Esophagus muscularis mucosa (tissue), 4 donors: ENCODE measurements at places on chromosomes 12 and 14. TPM values are rescaled to one million over a fixed set of nuclear protein-coding genes. Genes with fewer than 3 reads are reported as not detected.

The PLEKHA5 gene
- total RNA-seq, result 65.1 TPM

The ALDH2 gene
- total RNA-seq, result 195 TPM

The C14orf180 gene
- total RNA-seq, result not detected

The MYL6B gene
- total RNA-seq, result 28.5 TPM

The PALS1 gene
- 21.6 TPM for total RNA-seq

The KRT74 gene
- total RNA-seq, result not detected

The SERPINA10 gene
- total RNA-seq, result not detected

The PMCH gene
- total RNA-seq, result not detected

The DHH gene
- total RNA-seq, result 0.66 TPM

The TC2N gene
- total RNA-seq, result 17.8 TPM

The SLC38A4 gene
- 0.17 TPM for total RNA-seq

The TSHR gene
- not detected for total RNA-seq

The POTEG gene
- not detected for total RNA-seq

The ADCY6 gene
- 35.5 TPM for total RNA-seq

The ENTPD5 gene
- total RNA-seq, result 6.3 TPM

The STAB2 gene
- total RNA-seq, result 0.50 TPM

The TPH2 gene
- total RNA-seq, result 0.13 TPM
